ENCODE measurements at places on chromosomes 7 and 10.

DNA sequence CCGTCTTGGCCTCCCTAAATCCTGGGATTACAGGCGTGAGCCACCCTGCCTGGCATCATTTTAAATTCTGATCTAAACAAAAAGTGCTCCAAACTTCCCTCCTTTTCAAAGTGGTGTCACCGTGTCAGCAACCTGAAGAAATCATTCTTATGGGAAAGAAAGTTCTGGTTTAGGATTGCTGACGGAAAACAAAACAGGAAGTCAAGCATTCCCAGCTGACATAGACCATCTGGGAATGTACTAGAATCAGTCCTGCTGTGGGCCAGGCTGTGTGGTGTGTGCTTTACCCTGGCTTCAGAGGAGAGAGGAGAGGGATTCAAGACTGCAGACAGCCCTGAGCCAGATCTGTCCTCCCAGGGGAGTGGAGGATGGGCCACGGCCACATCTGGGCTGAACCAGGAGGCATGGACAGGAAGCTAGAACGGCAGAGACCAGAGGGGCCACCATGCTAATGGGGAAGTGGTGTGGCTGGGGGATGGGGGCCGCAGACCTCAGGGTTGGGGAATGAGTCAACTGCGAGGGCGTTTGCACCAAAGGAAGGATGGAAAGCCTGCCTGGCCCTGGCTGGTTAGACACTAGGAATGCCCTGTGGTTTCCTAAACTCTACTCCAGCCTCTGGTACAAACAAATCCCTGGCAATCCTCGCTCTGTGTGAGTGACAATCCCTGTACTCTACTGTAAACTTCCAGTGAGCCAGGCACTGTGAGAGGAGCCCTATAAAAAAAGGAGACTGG lies 16.7 kb upstream of the CLIP2 start:
- DNase-seq: no peak

GRCh38 chr10:100520811-100521210 lies 1.1 kb upstream of the SEC31B start:
- DNase-seq: no peak

DNA sequence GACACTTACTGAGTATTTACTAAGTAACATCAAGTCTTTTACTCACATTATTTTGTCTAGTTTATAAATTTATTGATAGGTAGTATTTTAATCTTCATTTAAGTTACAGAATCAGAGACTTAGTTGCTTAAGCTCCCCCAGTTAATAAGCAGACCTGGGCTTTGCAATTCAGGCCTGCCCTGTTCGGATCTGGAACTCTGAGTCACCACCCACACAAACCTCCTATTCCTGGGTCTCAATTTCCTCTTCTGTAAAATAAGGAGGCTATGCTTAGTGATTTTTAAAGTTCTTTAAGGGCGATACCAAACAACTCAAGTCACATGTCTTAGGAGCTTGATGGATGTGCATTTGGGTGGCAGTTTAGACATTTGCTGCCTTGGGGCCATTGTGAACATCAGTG lies 3.5 kb upstream of the MGAM start:
- no peak for DNase-seq

DNA sequence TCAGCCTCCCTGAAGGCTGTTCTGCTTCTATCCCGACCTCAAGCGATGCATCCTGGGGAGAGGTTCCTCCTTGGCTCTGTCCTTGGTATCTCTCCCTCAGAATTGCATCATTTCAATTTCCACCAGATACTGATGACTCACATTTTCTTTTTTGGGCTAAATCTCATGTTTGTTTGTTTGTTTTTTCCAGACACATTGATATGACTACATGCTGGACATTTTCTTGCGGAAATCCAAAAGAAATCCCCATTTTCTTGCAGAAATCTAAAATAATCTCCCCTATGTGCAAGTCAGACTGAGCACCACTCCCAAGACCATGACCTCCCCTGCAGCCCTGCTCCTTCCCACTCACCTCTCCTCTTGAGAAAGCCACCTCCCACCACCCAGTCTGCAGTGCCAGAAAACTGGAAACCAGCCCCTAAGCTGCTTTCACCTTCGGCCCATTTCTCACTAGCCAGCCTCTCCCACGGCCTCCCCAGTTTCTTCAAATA lies 260.2 kb upstream of the PRKCQ start:
- no peak for DNase-seq

DNA sequence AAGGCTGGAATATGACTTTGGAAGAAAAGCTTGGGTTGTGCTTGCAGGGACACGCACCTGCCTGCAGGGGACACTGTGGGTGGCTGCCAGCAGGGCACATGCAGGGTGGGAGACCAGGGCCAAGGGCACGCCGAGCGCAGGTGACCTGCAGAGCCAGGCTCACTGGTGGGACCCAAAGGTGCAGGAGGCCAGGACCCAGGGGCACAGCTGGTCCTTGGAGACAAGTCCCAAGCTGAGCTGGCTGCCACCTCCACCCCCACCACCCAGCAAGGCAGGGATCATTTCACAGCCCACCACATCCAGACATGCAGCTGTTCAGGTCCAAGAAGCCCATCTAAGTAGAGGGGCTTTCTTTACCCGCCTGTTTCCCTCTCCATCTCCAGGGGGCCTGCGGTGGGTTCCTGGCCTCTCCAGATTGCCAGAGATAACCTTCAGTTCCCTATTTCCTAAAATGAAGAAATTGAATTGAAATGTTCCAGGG lies 13.8 kb upstream of the CLIP2 start:
- no peak for DNase-seq

- no peak for DNase-seq
Observed at GRCh38 chr10:31751051-31751737, 177.4 kb downstream of the ARHGAP12 start.

DNA sequence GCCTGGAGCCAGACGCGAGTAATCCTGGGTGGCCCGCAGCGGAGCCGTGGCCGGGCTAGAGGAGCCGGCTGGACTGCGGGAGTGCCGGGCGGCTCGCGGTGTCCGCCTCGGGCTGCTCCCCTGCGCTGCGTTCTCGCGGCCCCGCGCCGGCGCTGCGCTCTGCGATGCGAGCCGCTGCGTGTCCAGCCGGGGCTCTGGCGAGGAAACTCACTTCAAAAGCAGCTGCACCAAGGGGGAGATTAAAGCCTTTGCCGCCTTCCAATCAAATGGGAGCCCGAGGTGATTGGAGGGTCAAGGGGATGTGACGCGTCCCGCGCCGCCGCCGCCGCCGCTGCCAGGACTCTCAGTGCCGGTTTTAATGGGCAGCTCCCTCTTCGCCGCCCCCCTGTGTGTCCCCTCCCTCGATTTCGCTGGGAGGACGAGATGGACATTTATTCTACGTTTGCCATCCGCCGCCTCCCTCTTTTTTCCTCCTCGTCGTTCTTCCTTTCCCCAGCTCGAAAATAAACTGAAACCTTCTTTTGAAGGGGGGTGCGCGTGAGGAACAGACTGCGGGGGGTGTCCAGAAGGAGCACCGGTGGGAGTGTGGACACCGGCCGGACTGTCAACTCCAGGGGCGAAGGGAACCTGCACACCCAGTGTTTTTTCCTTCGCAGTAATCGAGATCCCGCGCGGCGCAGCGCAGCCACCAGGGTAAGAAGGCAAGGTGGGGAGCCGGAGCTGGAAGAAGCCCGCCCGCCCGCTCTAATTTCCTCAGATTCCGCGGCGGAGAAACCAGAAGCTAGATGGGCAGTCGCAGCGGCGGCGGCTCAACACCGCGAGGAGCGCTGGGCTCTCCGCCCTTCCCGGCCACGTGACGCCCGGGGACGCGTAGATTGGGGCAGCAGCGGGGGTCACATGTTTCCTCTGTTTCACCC lies at the start of gene ZNF503:
TSS of gene ZNF503 (minus strand) at position 196 of the 917 bp plus-strand sequence. CDS start 345 bp downstream, outside the sequence.
- DNase-seq: peak; percentile 97

GRCh38 chr7:23218196-23218595 lies 28.4 kb upstream of the GPNMB start:
- DNase-seq: no peak

DNA sequence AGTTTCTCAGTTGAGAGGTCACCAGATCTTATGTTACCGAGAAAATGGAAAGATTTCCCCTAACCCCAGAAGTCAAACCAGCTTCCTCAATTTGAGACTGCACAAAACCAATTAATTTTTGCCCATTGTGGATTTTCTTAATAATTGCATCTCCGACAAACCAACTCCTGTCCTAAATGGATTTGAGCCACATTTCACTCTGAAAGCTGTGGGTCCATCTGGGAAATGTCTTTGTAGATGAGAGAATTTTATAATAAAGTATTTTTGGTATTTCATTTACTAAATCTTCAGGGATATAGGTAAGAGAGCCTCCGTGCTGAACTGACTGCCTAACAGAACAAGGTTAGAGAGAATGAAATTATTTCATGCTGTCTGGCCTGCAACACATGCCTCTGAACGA lies 99.7 kb upstream of the PDCD4 start:
- DNase-seq: no peak

GRCh38 chr7:55185941-55186609 lies 167.3 kb downstream of the EGFR start:
- DNase-seq: peak; percentile 97

- no peak for DNase-seq
Observed at GRCh38 chr7:152136686-152137085, 111.2 kb downstream of the GALNT11 start.

DNA sequence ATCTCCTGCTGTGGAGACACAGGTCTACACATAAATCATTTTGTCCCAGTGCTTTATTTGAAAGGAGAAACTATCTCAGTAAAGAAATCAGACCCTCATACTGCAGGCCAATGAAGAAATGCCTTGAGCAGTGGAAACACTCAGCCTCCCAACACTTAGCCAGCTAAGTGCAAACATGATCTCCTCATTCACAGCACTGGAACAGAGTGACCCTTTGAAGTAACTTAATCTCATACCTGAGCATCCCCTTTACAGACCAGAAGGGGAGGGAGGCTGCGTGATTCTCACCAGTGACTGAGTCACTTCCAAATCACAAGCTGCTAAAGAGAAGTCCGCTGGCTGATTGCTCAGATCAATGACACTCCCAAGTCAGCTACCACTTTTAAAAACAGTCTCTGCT lies 4.5 kb downstream of the CHST15 start:
- no peak for DNase-seq

DNA sequence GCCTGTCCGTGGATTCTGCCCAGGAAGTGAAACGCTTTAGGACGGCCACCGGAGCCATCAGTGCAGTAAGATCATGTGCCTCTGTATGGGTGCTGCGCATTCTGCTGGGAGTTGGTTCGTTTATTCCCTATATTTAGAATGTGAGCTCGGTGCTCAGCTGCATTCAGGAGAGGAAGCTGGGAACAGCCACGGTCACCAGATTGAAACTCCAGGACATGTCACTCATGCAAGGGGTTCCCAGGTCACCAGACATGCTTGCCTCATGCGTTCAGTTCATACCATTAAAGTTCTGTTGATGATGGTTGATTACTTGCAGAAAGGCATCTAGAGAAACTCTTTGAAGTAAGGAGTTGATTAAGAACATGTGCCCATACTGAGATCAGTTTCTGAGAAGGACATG lies 78.1 kb downstream of the TRRAP start:
- no peak for DNase-seq

DNA sequence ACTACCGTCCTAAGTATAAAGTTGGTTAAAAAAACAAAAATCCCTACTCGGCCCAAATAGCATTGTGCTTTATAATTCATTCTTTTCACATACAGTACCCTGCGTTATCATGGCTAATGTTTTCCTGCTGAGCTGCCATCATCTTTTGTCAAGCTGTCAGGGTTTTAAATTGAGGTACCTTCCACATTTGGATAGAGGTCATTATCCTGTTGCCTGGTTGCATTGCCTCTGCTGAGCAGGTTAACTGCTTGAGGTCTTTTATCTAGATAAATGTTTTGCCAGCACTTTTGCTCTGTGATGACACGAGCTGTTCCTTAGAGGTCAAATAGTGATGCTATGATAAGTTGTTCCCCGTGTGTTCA lies 94.4 kb upstream of the FZD1 start:
- no peak for DNase-seq

- no peak for DNase-seq
Observed at GRCh38 chr7:124208173-124208572, 175.3 kb upstream of the TMEM229A start.

GRCh38 chr7:6533893-6534495 lies 17.3 kb downstream of the GRID2IP start:
- no peak for DNase-seq

GRCh38 chr7:42432644-42433043 lies 195.6 kb upstream of the GLI3 start:
- DNase-seq: no peak

DNA sequence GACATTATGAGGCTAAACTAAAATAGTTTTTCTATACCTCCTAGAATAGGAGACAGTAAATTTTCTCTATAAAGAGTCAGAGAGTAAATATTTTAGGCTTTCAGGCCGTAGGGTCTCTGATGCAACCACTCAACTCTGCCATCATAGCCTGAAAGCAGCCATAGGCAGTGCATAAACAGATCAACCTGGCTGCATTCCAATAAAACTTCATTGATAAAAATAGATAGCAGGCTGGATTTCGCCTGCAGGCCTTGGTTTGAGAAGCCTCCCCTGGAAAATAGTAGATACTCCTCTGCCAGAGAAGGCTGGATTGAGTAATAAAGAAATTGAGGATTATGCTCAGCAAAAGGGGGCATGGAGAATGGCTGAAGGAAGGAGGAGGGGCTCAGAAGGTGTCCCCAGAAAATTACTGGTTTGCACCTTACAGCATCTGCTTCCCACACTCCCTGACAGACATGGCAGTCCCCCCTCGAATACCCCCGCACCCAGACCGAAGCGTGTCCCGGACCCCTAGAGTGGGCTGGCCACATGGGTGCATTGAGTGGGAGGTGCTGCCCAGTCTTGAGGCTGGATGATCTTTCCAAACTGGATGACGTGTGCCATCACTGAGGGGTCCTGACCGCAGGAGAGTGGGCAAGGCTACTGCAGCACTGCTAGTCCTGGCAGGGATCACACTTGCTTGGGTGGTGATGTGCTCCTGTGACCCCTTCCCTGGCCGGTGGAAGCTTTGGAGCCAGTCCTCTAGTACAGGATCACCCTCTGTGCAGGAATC lies 126.6 kb downstream of the PTPN20 start:
- DNase-seq: peak; percentile 37

GRCh38 chr10:95693071-95693667 lies 558 bp downstream of the TCTN3 start:
- DNase-seq: no peak

DNA sequence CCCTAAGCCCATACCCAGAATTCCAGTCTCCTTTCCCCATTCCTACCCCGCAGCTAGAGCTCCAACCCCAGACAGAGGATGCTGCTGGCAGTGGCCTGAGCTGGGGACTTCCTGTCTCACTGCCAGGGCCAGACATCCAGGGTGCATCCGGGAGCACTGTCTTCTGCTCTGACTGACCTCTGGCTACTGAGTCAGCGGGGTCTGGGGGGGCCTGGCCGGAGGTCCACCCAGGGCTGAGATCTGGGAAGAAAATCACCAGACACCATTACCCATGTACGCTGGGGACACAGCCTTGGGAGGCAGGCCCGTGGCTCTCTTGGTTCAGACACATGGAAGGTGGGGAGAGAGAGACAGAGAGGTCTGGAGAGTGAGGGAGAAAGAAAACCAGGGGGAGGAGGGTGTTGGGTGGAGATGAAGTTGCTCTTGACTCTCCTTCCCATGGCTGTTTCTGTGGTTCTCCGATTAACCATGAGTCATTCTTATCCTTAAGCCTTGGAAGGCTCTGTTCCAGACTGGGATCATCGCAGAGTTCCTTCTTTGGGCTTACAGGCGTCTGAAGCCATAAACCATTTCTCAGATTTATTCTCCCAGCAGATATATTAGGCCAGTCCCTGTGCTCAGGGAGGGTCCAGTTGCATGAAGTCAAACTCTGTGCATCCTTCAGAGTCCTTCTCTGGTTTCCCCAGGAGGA lies 23.6 kb downstream of the TSPAN15 start:
- DNase-seq: no peak

- DNase-seq: no peak
Observed at GRCh38 chr10:29239569-29240472, 49.0 kb upstream of the LYZL1 start.

- DNase-seq: no peak
Observed at GRCh38 chr7:65307651-65308299, 65.9 kb upstream of the ZNF92 start.

All from RWPE2 (cell line).